Type B pancreatic cell (in vitro differentiated cells): ENCODE measurements at places on chromosomes 6 and 20. TPM values are rescaled to one million over a fixed set of nuclear protein-coding genes. Genes with fewer than 3 reads are reported as not detected.

The RIPOR3 gene
- 1.9 and 5.1 TPM in 2 replicates for total RNA-seq

DNA sequence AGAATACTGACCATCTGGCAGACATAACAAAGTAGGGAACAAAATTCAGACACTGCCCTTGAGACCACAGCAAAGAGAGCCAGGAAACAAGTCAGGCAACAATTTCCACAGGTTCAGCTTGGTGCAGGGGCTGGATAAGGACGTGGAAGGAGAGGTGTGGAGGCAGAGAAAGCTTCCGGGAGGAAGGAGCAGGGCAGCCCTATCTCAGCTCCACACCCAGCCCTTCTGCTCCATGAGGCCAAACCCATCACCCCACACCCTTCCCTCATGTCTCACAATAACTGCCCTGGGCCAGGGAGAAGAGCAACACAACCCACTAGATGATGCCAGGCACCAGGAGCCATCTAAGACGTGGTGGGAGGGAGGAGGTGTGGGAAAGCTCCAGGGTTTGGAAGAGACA lies 5.8 kb downstream of the SNHG17 start:
- no peak overlapping the region for H3K4me3 ChIP-seq
- no peak for DNase-seq
- peaks cover 20% of the 10 kb centered on the region for H3K4me1 ChIP-seq
- no peak overlapping the region for H3K27ac ChIP-seq
- H3K36me3 ChIP-seq: peaks cover 57% of the 10 kb centered on the region

- H3K27ac ChIP-seq: no peak overlapping the region
- H3K36me3 ChIP-seq: no peaks in the 10 kb centered on the region
- no peak overlapping the region for H3K4me3 ChIP-seq
- peaks cover 18% of the 10 kb centered on the region for H3K4me1 ChIP-seq
- DNase-seq: no peak
Observed at GRCh38 chr6:39665861-39666260, 59.3 kb downstream of the KIF6 start.

DNA sequence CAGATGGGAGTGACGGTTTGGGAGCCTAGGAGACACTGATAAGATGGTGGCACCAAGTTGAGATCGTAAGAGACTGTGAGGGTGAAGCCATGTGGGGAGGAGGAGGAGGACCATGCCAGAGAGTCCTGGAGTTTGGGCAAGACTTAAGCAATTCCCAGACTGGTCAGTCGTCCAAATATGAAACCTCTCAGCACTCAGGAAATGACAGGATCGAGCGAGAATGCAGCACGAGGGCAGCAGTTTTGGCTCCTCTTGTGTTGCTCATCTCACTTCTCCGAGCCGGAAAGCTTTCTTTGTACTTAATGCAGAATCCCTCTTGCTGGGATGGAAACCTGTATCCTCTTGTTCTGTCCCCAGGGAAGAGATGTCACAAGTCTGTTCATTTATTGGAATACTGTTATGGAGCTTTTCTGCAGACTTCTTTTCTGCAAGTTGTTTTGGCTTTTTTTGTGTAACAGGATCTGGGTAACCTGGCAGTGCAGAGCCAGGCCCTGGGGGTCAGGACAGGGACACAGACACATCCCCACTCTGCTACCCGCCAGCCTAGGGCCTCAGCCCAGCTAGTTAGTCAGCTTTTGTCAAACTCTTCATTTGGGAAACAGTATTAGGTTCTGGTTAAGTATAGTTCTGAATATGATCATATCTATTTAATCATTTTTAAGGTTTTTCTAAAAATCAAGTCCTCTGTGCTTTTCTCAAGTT lies 34.3 kb downstream of the FNDC1 start:
- no peaks in the 10 kb centered on the region for H3K4me1 ChIP-seq
- no peaks in the 10 kb centered on the region for H3K36me3 ChIP-seq
- no peak for DNase-seq
- no peak overlapping the region for H3K27ac ChIP-seq
- peaks cover 15% of the 10 kb centered on the region for H3K27me3 ChIP-seq

DNA sequence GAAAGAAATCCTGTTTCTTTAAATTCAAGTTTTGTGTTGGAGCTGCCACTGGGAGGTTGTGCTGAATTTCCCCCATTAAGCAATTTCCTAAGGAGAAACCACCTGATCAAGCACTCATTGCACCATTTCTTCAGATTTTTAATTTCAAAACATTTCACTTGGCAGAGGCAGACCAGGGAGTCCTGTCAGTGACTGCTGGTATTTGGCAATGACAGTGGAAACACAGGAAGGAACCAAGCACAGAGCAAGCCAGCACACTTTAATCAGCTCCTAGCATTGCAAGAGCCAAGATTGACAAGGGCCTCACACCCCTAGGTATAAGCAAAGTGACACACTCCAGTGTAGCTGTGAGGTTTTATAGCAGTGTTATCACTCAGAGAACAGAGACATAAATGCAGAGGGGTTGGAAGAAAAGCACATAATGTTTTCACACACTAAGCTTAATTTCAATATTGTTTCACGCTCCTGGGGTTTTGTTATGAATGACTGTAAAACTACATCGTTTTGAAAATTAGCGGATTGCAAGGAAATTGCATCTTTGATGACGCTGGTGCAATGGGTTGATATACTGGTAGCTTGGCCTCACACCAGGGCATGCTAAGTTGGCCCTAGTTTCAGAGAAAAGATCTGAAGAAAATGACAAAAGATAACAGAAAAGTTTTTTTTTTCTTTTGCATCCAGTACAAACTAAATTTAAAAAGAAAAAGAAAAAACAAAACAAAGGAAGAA lies 768.4 kb downstream of the TFAP2A start:
- no peaks in the 10 kb centered on the region for H3K36me3 ChIP-seq
- H3K4me3 ChIP-seq: no peak overlapping the region
- H3K27me3 ChIP-seq: no peaks in the 10 kb centered on the region
- no peak for DNase-seq

GRCh38 chr6:118787724-118788423 lies 106.1 kb upstream of the ASF1A start:
- no peak overlapping the region for H3K27ac ChIP-seq
- peaks cover 26% of the 10 kb centered on the region for H3K4me1 ChIP-seq
- H3K27me3 ChIP-seq: no peaks in the 10 kb centered on the region
- no peaks in the 10 kb centered on the region for H3K36me3 ChIP-seq

- no peaks in the 10 kb centered on the region for H3K4me1 ChIP-seq
- no peak for DNase-seq
- no peaks in the 10 kb centered on the region for H3K27me3 ChIP-seq
- peaks cover 27% of the 10 kb centered on the region for H3K36me3 ChIP-seq
- H3K4me3 ChIP-seq: no peak overlapping the region
Observed at GRCh38 chr6:158991017-158991723, 8.8 kb downstream of the RSPH3 start.

The MOG gene
- not detected in 2 replicates for total RNA-seq

DNA sequence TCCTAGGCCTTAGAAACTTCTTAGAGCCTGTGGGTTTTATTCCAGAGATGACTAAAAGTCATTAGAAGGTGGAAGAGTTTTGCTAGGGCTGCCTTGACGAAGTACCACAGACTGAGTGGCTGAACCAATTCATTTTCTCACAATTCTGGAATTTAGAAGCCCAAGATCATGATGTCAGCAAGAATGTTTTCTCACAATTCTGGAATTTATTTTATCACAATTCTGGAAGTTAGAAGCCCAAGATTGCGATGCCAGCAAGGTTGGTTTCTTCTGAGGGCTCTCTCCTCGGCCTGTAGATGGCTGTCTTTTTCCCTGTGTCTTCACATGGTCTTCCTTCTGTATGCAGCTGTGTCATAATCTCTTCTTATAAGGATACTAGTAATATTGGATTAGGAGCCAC lies 672.9 kb upstream of the MARCKS start:
- no peak for DNase-seq
- H3K27ac ChIP-seq: no peak overlapping the region
- no peaks in the 10 kb centered on the region for H3K36me3 ChIP-seq
- no peak overlapping the region for H3K4me3 ChIP-seq

- no peak overlapping the region for H3K27ac ChIP-seq
- H3K4me1 ChIP-seq: peaks cover 10% of the 10 kb centered on the region
- no peaks in the 10 kb centered on the region for H3K36me3 ChIP-seq
- no peak for DNase-seq
Observed at GRCh38 chr6:18328540-18328939, 58.6 kb upstream of the RNF144B start.

The GTSF1L gene
- total RNA-seq: not detected in 2 replicates

The SLC24A3 gene
- 12.0 and 14.0 TPM in 2 replicates for total RNA-seq

- no peak overlapping the region for H3K4me3 ChIP-seq
- no peaks in the 10 kb centered on the region for H3K36me3 ChIP-seq
- no peaks in the 10 kb centered on the region for H3K27me3 ChIP-seq
- H3K4me1 ChIP-seq: no peaks in the 10 kb centered on the region
Observed at GRCh38 chr20:7723284-7723683, 217.0 kb downstream of the HAO1 start.

- H3K4me1 ChIP-seq: peaks cover 40% of the 10 kb centered on the region
- H3K27me3 ChIP-seq: no peaks in the 10 kb centered on the region
- no peak overlapping the region for H3K4me3 ChIP-seq
- DNase-seq: no peak
- no peaks in the 10 kb centered on the region for H3K36me3 ChIP-seq
Observed at GRCh38 chr20:11992426-11992825, 74.7 kb downstream of the BTBD3 start.

The ZHX3 gene
- total RNA-seq: 10.2 and 16.3 TPM in 2 replicates

The PTCHD4 gene
- total RNA-seq: 3.4 and 4.6 TPM in 2 replicates

GRCh38 chr6:140670021-140670420 lies 1295.6 kb upstream of the CITED2 start:
- H3K27me3 ChIP-seq: no peaks in the 10 kb centered on the region
- H3K36me3 ChIP-seq: no peaks in the 10 kb centered on the region
- H3K4me1 ChIP-seq: no peaks in the 10 kb centered on the region

DNA sequence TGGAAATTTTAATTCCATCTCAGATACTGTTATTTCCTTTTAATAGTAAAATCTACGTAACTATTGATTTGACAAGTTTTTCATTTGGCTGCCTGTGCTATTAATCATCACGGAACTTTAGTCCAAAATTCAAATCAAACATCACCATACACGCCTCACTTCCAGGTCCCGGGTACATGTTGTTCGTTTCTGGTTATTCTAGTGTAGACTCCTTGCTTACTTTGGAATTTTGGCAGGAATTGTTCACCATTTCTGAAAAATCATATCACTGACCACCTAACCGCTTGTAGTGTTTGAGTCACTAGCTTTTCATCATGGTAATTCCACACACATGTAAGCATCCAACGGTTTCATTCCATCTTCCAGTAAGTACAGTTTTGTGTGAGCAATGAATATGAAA lies 98.0 kb upstream of the NHSL1 start:
- peaks cover 24% of the 10 kb centered on the region for H3K4me1 ChIP-seq
- H3K27ac ChIP-seq: no peak overlapping the region
- no peaks in the 10 kb centered on the region for H3K27me3 ChIP-seq
- H3K36me3 ChIP-seq: no peaks in the 10 kb centered on the region
- no peak overlapping the region for H3K4me3 ChIP-seq

The SLC17A3 gene
- total RNA-seq: 0.33 TPM in 1 of 2 replicates, not detected in the other

DNA sequence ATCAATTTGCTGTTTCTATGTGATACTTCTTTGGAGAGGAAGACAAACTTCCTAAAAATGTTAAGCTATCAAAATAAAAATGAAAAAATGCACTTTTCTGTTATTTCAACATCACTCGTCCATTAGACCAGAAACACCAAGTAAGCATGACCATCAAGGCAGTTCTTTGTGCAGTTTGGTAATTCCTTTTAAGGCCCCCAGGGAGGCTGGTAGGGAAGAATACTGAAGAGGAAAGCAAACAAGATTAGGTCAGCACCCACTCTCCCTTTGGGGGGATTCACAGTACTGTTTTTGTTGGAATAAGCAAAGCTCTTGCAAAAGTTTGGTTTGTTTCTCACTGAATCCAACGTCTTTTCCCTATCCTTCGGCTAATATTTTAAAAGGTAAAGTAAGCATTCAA lies 206.8 kb upstream of the SLC35B3 start:
- H3K4me1 ChIP-seq: peaks cover 9% of the 10 kb centered on the region
- H3K36me3 ChIP-seq: no peaks in the 10 kb centered on the region
- H3K27me3 ChIP-seq: no peaks in the 10 kb centered on the region

- peaks cover 24% of the 10 kb centered on the region for H3K4me1 ChIP-seq
- peak overlapping the region; percentile 63 for H3K4me3 ChIP-seq
- peaks cover 12% of the 10 kb centered on the region for H3K36me3 ChIP-seq
- no peak for DNase-seq
- peak overlapping the region; percentile 95 for H3K27ac ChIP-seq
Observed at GRCh38 chr6:21022343-21023107, 488.3 kb downstream of the CDKAL1 start.

- DNase-seq: no peak
- H3K4me3 ChIP-seq: no peak overlapping the region
- no peak overlapping the region for H3K27ac ChIP-seq
- H3K4me1 ChIP-seq: no peaks in the 10 kb centered on the region
- H3K27me3 ChIP-seq: no peaks in the 10 kb centered on the region
- peaks cover 15% of the 10 kb centered on the region for H3K36me3 ChIP-seq
Observed at GRCh38 chr20:58709013-58709702, 16.6 kb downstream of the NPEPL1 start.

GRCh38 chr20:14780508-14780907 lies 443.1 kb upstream of the FLRT3 start:
- DNase-seq: no peak
- H3K27ac ChIP-seq: no peak overlapping the region
- H3K4me3 ChIP-seq: no peak overlapping the region
- H3K4me1 ChIP-seq: peaks cover 27% of the 10 kb centered on the region
- H3K27me3 ChIP-seq: no peaks in the 10 kb centered on the region

The KHDRBS2 gene
- 3.5 and 3.9 TPM in 2 replicates for total RNA-seq

DNA sequence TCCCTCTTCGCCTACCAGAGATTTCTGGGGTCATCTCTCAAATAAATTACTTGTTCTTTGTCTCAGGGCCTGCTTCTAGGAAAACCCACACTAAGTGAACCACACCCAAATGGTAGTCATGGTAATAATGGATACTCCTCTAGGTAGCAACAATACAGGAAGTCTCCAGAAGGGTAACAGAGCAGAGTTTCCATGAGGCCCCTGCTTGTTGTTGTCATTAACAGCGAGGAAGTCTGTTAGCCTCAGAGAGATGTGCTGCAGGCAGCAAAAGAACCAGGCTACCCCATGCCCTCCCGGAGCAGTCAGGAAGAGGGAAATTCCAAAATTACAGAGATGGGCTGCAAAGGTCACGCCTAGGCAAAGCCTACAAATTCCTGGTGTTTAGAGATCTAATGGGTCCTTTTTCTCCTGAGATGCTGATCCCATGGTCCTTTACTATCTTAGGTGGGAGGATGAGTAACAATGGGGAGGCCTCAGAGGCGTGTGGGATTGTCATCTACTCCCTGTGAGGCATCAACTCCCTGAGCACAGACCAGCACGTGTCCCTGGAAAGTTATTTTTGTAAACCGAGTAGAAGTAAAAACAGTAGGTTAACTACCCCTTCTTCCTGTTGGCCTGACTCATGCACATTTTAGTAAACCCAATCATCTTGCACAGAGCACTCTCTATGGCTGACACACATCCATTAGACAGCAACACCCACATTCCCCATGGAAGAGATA lies 10.1 kb downstream of the ISM1 start:
- H3K27ac ChIP-seq: peak overlapping the region; percentile 4
- H3K36me3 ChIP-seq: peaks cover 7% of the 10 kb centered on the region
- peaks cover 15% of the 10 kb centered on the region for H3K27me3 ChIP-seq
- no peak for DNase-seq
- no peak overlapping the region for H3K4me3 ChIP-seq
- peaks cover 10% of the 10 kb centered on the region for H3K4me1 ChIP-seq

- H3K4me3 ChIP-seq: peak overlapping the region; percentile 57
- H3K27me3 ChIP-seq: no peaks in the 10 kb centered on the region
- no peaks in the 10 kb centered on the region for H3K36me3 ChIP-seq
- no peak for DNase-seq
- peak overlapping the region; percentile 77 for H3K27ac ChIP-seq
- peaks cover 50% of the 10 kb centered on the region for H3K4me1 ChIP-seq
Observed at GRCh38 chr6:30763618-30764489, 19.5 kb upstream of the IER3 start.

The ZNF165 gene
- 4.3 and 8.4 TPM in 2 replicates for total RNA-seq

The RNF39 gene
- total RNA-seq: 1.5 TPM in 2 replicates
